Brain (organoid and tissue), 16 donors: ENCODE measurements at places on chromosomes 6 and 20. TPM values are rescaled to one million over a fixed set of nuclear protein-coding genes. Genes with fewer than 3 reads are reported as not detected.

The OXT gene
- polyA plus RNA-seq, result not detected

The ARG1 gene
- not detected for polyA plus RNA-seq

The TAGAP gene
- polyA plus RNA-seq, result 0.14 TPM

The MLIP gene
- polyA plus RNA-seq, result 1.6 TPM

The MMP24 gene
- polyA plus RNA-seq, result 28.6 TPM

The SYNDIG1 gene
- polyA plus RNA-seq, result 19.3 TPM

The TP53TG5 gene
- polyA plus RNA-seq, result 4.8 TPM

The ZNF322 gene
- polyA plus RNA-seq, result 8.6 TPM

The RAB44 gene
- polyA plus RNA-seq, result not detected

The DAAM2 gene
- polyA plus RNA-seq, result 63.4 TPM

The OLIG3 gene
- not detected for polyA plus RNA-seq

The LCA5 gene
- 7.2 TPM for polyA plus RNA-seq

The CCHCR1 gene
- 33.8 TPM for polyA plus RNA-seq

The PERP gene
- 57.7 TPM for polyA plus RNA-seq

The DEF6 gene
- polyA plus RNA-seq, result 4.7 TPM

The RAET1E gene
- 0.17 TPM for polyA plus RNA-seq

The SLC17A4 gene
- not detected for polyA plus RNA-seq

The METTL24 gene
- not detected for polyA plus RNA-seq

The ANKEF1 gene
- 5.1 TPM for polyA plus RNA-seq

The RAET1G gene
- not detected for polyA plus RNA-seq

The PLCB1 gene
- 6.2 TPM for polyA plus RNA-seq

The MYLK2 gene
- polyA plus RNA-seq, result 1.5 TPM

The TBXT gene
- not detected for polyA plus RNA-seq
